Muscle of arm (tissue), 14 donors: ENCODE measurements at places on chromosomes 12 and 14.

- DNase-seq: peak; percentile 46
Observed at GRCh38 chr14:76133103-76133502, 18.6 kb upstream of the GPATCH2L start.

DNA sequence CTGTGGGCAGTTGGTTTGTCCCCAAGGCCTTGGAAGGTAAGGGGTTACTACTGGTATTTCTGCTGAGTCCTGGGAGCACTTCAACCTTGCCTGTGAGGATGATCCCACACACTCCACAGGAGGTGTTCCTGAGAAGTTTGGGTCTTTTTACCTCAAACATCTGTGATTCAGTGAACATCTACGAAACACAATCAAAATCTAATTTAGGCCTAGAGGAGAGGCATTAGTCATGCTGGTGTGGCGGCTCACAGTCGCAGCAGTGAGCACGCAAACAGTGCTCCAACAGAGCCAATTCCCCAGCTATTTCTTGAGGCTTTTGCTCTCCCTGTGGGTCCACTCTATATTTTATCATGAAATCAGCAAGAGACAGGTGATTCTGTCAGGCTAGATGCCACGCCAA lies 107.6 kb downstream of the APAF1 start:
- no peak for DNase-seq

GRCh38 chr14:101062065-101062450 lies 158.5 kb upstream of the RTL1 start:
- DNase-seq: no peak

DNA sequence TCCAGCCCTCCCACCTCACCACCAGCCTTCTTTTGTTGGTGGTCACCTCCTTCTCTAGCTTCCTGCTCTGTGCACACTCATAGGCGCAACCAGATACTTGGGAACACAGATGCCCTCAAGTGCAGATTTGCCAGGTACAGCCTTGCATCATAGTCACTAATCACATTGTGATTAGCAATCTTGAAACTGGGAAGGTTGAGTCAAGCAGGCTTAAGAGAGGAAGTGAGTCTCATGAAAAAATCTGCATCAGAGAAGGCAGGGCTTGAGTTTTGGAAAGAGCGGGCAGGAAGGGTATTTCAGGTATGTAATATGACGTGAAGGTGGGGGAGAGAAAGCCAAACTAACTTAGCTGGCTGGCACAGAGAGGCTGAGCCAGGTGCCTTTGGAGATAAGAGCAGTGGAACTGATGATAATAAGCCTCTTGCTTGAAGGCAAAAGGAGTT lies 2.7 kb upstream of the RABGGTA start:
- DNase-seq: no peak

GRCh38 chr12:107027636-107028053 lies 40.7 kb upstream of the MTERF2 start:
- peak; percentile 91 for DNase-seq

GRCh38 chr12:104870797-104871196 lies 87.3 kb downstream of the SLC41A2 start:
- no peak for DNase-seq

- no peak for DNase-seq
Observed at GRCh38 chr12:94575024-94575423, 75.3 kb downstream of the TMCC3 start.

DNA sequence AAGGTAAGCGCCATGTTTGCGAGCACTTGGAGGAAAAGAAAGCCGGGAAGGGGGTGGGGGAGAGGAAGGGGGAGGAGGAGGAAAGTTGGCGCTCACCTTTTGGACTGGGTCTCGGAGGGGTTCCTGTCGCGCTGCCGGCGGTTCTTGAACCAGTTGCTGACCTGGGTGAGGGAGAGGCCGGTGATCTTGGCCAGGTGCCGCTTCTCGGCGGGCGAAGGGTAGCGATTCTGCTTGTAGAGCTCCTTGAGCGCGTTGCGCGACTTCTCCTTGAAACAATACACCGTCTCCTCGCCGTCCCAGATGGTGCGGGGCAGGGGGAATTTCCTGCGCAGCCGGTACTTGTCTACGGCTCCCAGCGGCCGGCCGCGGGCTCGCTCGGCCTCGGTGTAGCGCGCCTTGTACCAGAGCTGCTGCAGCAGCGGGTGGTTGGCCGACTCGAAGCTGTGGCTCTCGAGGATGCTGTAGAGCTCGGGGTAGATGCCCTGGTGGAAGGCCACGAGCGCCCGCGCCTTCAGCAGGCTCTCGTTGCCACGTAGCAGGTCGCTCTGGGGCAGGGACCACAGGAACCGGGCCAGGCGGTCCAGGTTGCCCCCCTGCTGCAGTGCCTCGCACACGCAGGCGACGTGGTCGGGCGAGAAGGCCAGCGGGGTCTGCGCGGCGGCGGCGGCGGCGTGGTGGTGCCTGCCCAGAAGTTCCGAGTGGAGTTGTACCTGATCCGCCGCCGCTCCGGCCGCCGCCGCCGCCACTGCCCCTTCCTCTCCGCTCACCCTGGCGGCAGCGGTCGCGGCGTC lies 840 bp downstream of the SIX4 start:
- peak; percentile 50 for DNase-seq

DNA sequence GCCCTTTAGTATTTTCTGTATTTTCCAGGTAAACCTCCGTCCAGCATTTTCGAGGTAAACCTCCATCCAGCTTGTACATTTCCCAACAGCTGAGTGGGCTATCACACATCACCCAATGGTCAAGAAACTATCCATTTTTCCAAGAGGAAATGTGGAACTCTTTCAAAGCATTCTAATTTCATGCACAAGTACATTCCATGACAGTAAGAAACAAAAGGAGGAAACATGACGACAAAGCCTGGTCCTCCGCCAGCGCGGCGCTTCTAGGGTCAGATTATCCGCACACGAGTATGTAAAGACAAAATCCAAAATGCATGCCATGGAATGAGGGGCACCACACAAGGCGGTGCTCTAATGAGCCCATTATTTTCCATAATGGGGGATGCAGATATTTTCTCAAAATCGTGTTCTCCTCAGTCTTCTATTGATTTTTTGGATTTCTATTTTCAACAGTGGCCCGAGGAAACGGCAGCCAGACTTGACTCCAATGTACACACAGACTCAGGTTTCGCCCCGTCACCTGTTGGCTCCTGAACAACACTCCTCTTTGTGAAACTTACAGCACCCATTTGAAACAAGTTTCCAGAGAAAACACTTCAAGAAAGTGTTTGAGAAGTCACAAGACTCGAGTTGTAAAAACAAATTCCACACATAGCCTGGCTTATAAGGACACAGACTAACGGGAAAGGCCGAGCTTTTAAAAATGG lies 107.4 kb downstream of the PRICKLE1 start:
- DNase-seq: peak; percentile 84

GRCh38 chr14:52850451-52850909 lies 59.1 kb upstream of the GNPNAT1 start:
- no peak for DNase-seq

- no peak for DNase-seq
Observed at GRCh38 chr14:95374239-95374997, 54.7 kb upstream of the CLMN start.

DNA sequence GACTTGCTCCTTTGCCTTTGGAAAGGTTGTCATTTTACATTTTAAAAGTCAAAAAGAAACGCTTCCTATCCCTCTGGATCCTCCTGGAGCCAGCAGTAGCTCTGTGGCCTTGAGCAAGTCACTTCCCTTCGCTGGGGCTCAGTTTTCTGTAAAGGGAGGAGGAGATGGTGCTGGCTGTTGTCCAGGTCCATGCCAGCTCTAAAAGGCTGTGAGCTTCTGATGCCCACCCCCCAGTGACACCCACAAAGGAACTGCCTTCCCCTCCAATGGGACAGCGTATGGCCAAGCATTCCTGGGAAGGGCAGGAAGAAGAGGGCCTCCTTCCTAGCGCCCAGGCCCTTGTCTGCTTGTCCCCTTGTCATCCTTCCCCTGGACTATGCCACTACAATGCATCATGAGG lies 81.5 kb downstream of the NTF3 start:
- DNase-seq: no peak

DNA sequence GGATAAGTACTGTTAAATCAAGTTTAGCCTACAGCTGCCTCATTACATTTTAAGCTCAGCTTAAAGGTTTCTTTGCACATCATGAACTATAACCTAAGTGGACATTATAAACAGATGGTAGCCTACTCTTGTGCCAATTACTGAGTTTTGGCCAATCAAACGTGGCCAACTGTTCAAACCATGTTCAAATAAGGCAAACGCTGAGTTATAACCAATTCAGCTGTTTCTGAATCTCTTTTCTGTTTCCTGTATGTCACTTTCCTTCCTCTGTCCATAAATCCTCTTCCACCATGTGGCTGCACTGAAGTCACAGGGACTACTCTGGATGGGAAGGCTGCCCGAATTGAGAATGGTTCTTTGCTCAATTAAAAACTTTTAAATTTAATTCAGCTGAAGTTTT lies 98.4 kb downstream of the BCAT1 start:
- no peak for DNase-seq

DNA sequence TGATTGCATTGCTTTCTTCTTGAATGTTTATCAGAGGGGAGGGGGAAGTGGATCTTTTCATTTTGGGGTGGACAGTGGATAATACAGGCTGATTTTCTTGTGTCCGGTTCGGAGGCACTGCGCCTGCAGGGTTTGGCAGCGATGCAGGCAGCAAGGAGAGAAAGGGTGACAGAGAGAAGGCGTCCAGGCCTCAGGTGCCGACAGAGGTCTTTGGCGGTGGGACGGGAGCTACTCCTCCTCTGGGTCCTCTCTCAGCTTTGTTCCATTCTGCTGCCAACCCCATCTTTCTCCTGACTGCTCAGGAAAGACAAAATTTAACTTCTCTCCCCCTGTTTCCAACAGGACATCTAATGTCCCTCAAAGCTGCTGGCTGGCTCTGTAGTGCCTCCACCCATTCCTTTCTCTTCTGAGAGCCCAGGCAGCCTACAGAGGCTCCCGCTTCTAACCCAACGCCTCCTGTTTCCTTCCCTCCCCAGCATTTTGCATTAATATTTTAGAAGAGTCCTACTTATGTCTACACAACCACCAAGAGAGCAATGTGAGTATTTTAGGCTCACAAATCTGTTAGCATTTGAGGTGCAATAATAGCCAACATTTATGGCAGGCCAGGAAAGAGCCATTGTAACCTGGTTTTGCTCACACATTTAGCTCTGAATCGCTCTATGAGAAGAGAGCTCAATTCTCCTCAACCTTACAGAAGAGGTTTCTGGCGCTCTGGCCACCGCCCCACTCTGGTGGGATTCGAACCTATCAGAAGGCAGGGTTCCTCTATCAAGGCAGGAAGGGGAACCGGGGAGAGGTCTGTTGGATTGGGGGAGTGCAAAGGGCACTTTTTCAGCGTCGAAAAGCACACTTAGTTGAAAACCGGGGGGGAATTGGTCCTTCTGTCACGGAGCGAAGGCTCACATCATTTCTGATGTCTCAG lies 7.1 kb upstream of the TBX5 start:
- no peak for DNase-seq

DNA sequence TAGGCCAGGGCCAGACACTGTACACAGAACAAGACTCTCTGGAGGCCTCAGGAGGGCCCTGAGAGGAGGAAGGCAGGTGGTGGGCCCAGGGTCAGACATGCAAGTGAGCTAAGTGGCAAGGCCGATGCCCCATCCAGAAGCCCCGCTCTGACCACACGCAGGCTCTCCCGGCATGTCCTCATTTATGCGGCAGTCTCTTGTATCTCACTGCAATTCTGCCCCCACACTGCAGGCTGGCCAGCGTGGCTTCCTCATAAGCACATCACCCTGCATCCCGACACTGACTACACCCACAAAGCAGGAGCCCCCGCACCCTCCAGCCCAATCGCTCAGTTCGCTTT lies 17.5 kb downstream of the SSH1 start:
- no peak for DNase-seq

DNA sequence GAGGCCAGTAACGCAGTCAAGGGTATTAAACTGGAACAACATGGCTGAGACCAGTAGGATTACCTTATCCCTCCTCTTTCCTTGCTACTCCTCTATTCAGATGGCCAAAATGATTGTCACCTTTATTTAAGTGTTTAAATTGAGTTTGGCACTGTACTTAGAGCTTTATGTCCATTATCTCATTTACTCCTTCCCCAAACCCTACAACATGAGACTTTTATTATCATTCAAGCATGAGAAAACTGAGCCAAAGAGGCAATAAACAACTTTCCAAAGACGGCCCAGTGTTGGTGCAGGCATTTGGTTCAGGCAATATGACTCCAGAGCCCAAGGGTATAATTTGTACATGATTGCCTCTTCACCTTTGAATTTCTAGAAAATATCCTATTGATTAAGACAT lies 370.9 kb upstream of the KITLG start:
- DNase-seq: no peak

DNA sequence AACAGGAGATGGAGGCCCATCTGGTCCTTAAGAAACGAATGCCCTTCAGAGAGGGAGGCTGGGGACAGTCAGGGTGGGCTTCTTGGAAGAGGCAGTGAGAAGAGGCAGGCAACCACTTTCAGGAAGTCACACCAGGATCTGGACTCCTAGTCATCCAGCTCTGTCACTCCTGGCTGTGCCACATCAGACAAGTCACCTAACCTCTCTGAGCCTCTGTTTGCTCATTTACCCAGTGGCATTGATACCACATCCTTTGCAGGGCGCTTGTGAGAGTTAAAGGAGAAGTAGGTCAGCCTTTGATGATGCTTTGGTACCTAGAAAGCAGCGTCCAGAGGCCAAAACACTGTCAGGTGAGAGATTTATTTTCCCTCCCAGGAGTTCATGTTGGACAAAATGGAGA lies 11.1 kb downstream of the CCDC197 start:
- no peak for DNase-seq

GRCh38 chr12:132641811-132642650 lies 23.5 kb downstream of the P2RX2 start:
- DNase-seq: no peak

DNA sequence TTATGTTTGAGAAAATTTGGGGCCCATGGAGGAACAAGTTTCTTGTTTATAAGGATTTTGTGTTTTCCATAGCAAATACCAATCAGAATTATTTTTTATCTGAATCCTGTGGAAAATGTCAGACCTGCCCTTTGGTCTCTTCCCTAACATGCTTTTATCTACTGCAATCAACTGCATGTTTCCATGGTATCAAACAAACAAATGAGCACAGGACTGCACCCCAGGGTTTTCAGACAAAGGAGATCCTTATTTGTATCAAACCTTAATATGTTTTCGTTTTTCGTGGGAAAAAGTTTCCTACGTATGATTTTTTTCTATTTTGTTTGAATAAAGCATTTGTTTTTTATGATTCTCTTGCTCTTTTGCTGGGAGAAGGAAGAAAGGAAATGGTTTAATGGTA lies 91.1 kb downstream of the GPR135 start:
- no peak for DNase-seq

DNA sequence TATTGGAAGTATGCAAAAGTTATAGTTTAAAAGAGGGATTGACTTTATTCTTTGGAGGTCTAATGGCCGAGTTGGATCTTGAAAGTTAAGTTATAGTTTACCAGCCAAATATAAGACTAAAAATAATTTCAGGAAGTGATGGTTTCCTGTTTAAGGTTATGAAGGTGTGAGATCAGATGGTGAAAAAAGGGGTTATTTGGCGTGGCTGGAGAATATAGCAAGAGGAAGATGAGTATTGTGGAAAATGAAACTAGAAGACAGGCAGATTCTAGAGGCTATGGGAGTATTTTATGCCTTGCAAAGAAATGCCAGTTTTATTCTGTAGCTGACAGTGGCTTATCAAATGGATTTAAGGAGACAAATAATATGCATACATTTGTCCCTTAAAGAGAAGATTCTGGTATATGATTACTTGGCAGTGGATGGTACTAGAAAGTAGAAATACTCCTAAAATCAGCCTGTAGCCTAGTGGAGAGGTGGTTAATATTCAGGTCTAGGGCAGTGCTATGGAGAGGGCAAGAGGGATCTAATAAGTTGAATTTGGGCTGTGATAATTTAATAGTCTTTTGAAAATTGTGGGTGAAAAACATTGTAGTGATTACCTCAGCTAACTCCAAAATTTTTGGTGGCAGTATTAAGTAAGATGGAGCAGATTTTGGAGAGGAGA lies 1091.8 kb upstream of the ATXN7L3B start:
- DNase-seq: no peak

GRCh38 chr12:67989184-67989920 lies at the start of gene IFNG-AS1:
Gene IFNG-AS1, plus strand, starts transcription at chr12:67989447.
- no peak for DNase-seq
